ENCODE measurements at places on chromosomes 16 and 17.

GRCh38 chr16:53115773-53116172 lies 61.0 kb downstream of the CHD9 start:
- DNase-seq = no peak

DNA sequence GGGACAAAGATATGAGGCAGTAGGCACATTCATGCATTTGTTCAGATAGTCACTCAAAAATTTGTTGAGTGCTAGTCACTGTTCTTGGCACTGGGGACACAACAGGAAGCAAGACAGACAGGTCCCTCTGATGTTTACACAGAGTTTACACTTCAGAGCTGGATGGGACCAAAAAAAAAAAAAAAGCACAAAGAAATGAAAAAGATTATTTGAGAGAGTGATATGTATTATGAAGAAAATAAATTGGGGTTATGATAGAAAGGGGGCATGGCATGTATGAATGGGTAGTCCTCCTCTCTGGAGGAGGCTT lies 3.5 kb upstream of the YPEL2 start:
- DNase-seq = no peak

DNA sequence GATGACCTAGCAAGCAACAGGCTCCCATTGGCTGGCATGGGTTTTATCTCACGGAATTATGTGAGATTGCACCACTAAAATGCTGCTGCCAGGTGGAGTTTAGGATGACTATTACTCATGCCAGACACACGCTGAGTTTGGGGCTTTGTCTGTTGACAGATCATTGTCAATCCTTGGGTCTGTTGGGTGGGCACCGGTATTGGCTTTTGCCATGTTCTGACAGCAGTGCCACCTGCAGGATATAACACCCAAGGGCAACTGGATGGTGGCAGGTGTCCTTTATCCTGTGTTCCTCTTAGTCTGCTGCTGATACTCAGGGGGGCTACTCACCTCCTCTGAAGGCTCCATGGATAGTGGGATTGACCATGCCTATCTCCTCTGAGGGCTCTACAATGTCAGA lies 221.6 kb upstream of the DYNLRB2 start:
- no peak for DNase-seq

DNA sequence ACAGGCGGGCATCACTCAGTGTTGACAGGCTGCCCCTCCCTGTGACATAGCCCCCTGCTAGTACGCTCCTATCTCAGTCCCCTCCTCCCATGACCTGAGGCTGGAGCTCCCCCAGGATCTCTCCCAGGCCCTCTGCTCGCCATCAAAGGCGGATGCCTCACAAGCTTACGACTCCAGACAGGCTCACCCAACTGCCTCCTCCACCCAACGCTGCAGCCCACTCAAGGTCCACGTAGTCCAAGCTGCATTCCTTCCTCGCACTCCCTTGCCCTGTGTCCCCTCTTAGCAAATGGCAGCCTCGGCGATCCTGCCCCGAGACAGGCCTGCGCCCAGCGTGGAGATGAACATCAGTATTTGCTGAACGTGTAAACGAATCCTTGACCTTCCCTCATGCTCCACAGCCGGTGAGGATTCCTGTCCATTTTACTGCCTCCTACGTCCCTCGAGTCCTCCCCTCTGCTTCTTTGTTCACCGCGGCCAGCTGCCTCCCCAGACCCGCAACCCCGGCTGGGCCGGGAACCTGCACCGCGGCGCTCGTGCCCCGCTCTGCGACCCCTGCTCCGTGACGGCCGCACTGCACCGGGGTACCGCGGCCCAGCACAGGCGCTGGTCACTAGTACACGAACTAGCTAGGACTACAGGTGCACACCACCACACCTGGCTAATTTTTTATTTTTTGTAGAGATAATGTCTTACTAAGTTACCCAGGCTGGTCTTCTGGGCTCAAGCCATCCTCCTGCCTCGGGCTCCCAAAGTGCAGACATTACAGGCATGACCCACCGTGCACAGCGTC lies 838 bp upstream of the TMEM97 start:
- DNase-seq = no peak

DNA sequence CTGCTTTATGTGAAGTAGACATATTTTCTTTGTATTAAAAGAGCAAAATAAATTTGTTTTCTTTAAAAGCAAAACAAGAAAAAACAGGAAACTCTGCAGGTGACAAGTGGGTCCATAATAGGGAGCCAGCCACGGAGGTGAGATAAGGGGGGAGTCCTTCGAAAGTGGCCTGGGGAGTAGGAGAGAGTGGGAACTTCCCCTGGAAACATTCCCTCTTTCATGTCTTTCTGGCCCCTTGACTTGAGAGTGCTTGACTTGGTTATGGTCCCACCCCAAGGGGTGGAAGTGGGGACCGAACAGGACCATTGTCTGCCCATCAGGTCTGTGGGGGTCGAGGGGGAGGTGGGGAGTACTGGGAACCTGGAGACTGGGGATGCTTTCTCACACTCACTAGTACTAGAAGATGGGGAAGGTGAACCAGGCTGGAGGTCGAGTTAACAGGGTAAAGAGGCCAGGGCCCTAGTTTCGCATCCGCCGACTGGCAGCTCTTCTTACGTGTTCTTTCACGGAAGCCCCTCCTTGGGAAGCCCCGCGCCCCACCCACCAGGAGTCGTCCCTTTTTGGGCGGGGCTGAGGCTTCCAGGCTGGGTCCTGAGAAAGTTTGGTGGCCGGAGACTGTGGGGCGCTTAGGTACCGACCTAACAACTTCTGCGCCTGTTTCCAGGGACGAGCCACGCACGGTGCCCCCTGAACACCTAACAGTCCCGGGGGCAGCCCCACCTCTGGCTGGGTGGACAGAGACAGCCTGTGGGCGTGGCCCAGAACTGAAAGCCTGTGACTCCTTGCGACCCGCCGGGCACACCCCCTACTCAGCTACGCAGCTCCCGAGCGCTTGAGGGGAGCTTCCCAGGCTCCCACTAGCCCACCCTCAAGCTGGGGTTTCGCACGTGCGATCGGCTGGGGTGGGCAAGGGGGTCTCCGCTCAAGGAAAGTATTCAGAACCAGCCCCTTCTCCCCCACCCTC lies 790 bp downstream of the TRADD start:
- DNase-seq = no peak
